ENCODE measurements at places on chromosomes 16 and 17. TPM values are rescaled to one million over a fixed set of nuclear protein-coding genes. Genes with fewer than 3 reads are reported as not detected.
A peak's percentile ranks its signal among the peaks of the same experiment; 100 is the strongest.

- DNase-seq: no peak
Observed at GRCh38 chr16:67549240-67549639, 13.1 kb upstream of the CTCF start.

GRCh38 chr16:5073279-5073629 lies 1.6 kb downstream of the ALG1 start:
- no peak for DNase-seq

DNA sequence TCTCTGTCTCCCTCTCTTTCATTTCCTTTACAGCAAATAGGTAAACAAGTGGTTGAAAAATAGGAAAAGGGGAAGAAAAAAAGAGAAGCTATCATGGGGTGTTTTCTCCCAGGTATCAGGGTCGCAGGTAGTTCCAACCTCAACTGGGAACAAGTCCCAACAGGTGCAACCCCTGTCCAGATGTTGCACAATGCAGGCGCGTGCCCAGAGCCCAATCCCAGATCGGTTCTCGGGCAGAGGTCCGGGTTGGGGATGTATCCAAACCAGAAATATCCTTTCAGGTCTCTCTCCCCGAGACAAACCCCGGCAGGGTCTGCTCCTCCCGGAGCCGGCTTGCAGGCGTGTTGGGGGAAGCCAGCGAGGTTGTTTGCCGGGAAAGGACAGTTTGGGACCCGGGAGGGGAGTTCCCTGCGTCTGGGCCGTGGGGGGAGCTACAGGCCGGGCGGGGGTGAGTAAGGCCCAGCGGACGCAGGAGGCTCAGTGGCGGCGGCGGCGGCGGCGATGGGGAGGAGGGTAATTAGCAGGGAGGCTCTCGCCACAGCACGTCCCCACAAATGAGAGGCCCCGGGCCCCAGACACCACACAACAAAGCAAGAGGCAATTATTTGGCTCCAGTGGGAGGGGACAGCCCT lies 21.2 kb upstream of the SP6 start:
- no peak for DNase-seq

DNA sequence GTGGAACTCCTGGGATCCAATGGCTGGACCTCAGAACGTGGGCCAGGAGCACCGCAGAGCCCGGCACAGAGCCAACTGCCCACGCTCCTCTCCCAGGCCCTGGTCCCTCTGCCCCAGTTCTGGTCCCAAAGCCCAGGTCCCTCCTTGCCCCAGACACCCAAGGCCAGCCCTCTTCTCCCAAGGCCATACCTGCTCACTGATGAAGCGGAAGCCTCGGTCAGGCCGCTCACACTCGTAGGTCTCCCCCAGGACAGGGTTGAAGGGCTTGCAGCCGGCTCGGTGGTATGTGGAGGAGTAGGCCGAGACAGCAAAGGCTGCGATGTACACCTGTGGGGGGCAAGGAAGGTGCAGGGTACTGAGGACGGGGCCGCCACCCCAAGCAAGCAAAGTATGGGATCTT lies 8.5 kb downstream of the OSBPL7 start:
- no peak for DNase-seq

DNA sequence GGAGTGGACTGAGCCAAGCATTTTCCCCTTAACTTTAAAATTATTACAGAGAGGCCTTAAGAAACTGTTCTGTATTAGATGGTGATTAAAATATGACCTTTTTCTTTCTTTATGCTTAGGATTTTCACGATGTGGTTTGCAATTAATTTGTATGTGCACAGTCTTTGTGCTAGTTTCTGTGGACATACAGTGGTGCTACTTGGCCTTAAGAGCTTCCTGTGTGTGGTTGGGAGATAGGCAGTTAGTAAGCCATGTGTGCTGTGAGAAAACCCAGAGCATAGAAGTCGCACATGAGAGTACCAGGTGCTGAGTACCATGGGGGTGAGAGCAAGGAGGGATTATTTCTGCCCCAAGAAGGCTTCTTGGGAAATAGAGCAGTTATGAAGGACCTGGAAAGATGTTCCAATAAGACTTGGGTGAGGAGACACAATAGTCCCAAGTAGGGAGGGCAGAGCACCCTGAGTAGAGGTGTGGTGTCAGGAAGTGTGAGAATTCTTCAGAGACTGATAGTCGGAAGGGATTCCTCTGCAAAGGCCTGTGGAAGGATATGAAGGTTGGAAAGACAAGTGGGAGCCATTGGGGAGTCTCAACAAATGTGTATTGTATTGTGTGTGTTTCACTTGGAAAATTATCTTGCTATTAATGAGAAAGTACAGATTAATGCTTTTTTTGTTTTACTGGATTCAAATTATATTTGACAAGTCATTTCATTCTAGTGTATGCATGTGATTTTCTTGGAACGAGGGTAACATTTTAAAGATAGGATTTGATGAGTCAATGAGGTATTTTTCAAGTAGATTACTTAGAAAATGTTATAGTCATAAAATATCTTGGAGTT lies 239.9 kb downstream of the PRKCA start:
- DNase-seq: no peak

- DNase-seq: no peak
Observed at GRCh38 chr16:4806280-4806679, 3.8 kb upstream of the ROGDI start.

DNA sequence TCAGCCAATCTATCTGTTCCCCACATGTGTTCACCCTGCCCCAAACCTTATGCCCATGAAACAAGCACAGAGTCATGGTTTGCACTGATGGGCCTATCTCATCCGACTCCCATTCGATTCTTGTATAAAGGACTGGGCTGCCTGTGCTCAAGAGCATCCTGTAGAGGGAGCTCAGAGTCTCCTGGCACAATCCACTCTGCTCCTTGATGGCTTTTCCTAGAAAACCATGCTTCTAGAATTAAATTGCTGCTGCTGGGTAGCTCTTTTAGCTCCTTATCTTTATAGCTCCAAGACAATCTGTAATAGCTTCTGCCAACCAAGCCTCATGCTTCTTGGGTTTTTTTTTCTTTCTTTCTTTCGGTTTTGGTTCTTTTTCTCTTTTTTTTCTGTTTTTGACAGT lies 9.7 kb downstream of the ZNF19 start:
- DNase-seq: peak; percentile 45

- DNase-seq: no peak
Observed at GRCh38 chr16:50945171-50945570, 203.3 kb downstream of the CYLD start.

GRCh38 chr17:18319604-18320256 lies 4.6 kb downstream of the SMCR8 start:
- DNase-seq: peak; percentile 62

GRCh38 chr17:80475910-80476876 lies at the start of gene NPTX1:
TSS of gene NPTX1 (minus strand) at chr17:80476607. CDS start at chr17:80476446, 161 bp downstream.
- DNase-seq: no peak

- DNase-seq: peak; percentile 55
Observed at GRCh38 chr17:55295411-55296170, 30.8 kb downstream of the HLF start.

DNA sequence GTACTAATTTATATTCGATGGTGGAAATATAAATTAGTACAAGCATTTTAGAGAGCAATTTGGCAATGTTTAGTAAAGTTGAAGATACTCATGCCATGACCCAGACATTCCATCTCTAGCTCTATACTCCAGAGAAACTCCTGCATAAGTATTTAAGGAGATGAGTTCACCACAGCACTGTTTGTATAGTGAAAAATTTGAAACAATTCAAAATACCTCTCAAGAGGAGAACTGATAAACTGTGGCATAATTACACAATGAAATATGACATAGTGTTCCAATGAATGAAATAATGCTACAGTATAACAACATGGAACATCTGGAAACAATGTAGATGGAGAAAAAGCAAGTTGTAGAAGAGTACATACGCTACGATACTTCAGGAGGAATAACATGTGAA lies 48.6 kb upstream of the IRX3 start:
- no peak for DNase-seq

- no peak for DNase-seq
Observed at GRCh38 chr17:7552621-7553051, 3.8 kb downstream of the TNFSF12 start.

DNA sequence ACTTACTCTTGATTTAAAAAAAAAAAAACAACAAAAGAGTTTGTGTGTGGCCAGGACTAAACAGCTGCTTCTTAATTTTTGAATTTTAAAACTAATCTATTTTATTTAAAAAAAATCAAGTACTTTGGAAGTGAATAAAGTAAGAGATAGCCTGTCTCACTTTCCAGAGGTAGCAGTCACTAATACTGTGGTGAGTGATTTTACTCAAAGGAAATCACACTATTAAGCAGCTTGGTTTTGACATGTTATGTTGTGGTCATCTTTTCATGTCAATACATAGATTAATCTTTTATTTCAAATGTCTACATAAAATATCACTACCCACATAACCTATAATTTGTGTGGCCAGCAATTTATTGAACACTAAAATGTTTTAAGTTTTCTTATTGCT lies 102.2 kb upstream of the HLF start:
- DNase-seq: no peak

DNA sequence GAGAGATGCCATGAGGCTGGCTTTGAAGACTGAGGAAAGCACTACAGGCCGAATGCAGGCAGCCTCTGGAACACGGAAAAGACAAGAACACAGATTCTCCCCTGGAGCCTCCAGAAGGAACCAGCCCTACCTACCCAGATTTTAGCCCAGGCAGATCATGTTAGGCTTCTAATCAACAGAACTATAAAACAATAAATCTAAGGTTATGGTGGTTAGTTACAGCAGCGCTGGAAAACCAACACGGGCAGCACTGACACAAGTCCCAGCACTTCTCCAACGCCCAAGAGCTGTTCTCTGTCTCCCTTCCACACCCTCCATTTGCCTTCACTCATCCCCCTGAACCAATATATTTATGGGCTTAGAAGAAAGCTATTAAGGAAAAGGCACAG lies 7.5 kb downstream of the ANKRD11 start:
- no peak for DNase-seq

DNA sequence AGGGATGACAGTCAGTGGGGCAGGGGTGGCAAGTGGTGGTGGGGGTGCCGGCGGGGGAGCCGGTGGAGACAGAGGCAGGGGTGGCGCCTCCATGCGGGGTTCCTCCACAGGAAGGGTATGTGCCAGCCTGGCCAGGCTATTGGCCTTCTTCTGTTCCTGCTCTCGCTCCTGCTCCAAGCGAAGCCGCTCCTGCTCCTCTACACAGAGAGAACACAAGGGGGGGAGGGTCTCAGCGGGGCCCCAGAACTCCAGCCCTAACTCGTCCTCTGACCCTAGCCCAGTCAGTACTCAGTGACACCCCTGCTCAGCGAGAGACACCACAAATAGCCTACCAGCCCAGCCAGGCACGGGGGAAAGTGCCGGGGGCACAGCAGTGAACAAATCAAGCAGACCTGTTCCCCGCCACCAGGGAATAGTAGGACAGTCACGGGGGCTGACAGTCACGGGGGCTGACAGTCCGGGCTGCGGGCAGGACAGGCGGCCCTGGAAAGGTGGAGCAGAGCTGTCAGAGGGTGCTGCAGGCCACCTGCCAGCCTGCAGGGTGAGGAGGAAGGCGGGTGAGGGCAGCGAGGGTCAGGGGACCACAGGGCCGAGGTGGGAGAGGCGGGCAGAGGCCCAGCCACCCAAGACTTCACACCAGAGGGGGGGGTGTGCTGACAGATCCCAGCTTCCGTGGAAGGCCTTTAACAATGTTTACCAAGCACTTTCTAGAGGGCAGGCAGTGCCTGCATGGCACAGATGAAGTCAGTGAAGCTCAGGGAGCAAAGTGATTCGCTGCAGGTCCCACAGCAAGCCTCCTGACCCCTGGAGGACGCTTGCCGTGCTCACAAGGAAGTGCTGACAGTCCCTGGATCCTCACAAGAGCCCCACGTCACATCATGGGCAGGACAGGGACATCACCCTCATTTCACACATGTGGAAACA lies 5.3 kb downstream of the MNT start:
- DNase-seq: peak; percentile 28

- DNase-seq: no peak
Observed at GRCh38 chr17:39125143-39125875, 26.1 kb downstream of the PLXDC1 start.

GRCh38 chr17:74368341-74369081 lies 1.2 kb downstream of the GPR142 start:
- peak; percentile 33 for DNase-seq

GRCh38 chr17:6162892-6163291 lies 92.7 kb downstream of the WSCD1 start:
- no peak for DNase-seq

- DNase-seq: no peak
Observed at GRCh38 chr16:75208242-75208825, 1.4 kb upstream of the CTRB2 start.

GRCh38 chr17:4751932-4752331 lies 12.2 kb upstream of the CXCL16 start:
- no peak for DNase-seq

DNA sequence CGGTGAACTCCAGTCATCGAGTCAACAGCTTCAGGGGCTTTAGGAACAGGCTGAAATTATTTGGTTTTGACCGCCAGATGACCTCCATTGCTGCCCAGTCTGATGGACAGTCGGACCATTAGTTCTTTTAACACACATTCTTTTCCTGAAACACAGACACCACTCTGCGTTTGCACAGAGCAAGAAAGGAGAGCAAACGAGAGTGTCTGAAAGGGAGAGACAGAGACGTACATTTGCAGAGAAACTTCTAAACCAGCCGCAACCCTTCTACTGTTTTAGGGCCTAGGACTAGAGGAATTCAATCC lies 156.1 kb downstream of the SNX11 start:
- DNase-seq: no peak

- DNase-seq: no peak
Observed at GRCh38 chr16:4826526-4826925, 20.6 kb downstream of the GLYR1 start.

DNA sequence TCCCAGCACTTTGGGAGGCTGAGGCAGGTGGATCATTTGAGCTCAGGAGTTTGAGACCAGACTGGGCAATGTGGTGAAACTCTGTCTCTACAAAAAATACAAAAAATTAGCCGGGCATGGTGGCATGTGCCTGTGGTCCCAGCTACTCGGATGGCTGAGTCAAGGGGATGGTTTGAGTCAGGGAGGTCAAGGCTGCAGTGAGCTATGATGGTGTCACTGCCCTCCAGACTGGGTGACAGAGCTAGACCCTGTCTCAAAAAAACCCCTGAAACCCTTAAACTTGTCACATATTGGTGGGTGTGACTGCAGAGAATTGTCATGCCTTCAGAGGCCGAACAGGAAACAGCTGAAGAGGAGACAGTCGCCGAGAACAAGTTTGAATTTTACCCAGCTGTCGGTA lies 13.4 kb downstream of the RPTOR start:
- DNase-seq: no peak

GRCh38 chr17:81917565-81918332 lies at the start of gene SIRT7:
TSS of gene SIRT7 (minus strand) at chr17:81918176. CDS start at chr17:81918131, 45 bp downstream.
- peak; percentile 40 for DNase-seq

DNA sequence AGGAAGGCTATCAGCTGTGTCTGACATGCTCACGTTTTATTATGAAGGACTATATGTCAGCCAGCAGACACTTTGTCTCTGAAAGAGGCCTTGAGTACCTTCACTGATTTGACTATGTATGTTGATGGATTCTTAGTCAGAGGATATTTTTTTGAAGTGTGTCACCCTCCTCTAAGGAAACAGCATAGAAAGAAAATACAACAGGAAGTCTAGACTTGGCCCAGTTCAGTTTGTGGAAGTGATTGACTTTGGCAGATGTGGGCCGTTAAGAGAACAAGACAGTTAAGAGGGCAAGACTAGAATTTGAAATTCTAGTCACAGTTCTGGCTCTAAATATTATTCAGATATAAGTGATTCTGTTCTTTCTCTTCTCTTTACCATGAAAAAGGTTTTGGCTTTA lies 471.5 kb downstream of the CDH8 start:
- DNase-seq: no peak

PIEZO1 gene
- total RNA-seq: 238 TPM

ERAL1 gene
- 36.8 TPM for total RNA-seq

CRAMP1 gene
- 12.9 TPM for total RNA-seq

KCNG4 gene
- not detected for total RNA-seq

LRRC36 gene
- total RNA-seq: 0.13 TPM

FAM20A gene
- not detected for total RNA-seq

TSPOAP1 gene
- total RNA-seq: not detected

EZH1 gene
- total RNA-seq: 11.3 TPM

EXOC7 gene
- total RNA-seq: 58.8 TPM

CDRT15L2 gene
- not detected for total RNA-seq

SEPTIN12 gene
- total RNA-seq: not detected

All from dermis microvascular lymphatic vessel endothelial cell (primary cell).